GM19239 (cell line): ENCODE measurements at places on chromosomes 4 and X.

GRCh38 chrX:140502491-140503237 lies 2.2 kb downstream of the SOX3 start:
- no peak for DNase-seq

DNA sequence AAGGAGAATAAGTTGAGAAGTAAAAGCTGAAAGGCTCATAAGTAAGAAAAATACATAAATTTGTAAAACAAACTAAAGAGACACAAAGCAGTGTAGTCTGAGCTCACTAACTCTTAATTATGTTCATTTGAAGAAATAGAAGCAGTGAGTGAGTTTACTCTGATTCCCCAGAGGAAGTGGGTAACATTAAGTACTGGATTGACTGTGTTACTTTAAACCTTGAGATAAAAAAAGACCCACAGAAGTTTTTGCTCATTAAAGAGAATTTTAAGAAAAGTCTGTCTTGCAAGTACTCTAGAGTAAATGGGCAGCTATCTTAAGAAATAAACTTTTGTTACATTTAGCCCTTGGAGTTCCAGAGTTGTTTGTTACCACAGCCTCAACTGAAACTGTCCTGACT lies 2466.9 kb downstream of the PCDH7 start:
- DNase-seq = no peak

DNA sequence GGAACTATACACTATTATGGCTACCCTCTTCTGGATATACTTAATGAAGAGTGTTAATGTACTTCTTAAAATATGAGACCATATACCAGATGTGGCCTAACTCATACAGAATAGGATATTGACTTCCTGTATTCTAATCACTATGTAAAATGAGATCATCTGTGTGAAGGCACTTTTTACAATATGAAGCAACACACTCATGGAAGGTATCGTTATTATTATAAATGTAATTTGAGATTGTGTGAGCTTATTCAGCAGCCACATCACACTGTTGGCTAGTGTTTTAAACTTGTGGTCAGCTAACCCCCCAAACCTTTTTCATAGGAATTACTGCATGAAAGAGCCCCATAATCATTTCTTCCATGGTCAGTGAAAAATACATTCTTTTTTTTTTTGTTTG lies 281.8 kb upstream of the TEX13A start:
- DNase-seq = no peak

DNA sequence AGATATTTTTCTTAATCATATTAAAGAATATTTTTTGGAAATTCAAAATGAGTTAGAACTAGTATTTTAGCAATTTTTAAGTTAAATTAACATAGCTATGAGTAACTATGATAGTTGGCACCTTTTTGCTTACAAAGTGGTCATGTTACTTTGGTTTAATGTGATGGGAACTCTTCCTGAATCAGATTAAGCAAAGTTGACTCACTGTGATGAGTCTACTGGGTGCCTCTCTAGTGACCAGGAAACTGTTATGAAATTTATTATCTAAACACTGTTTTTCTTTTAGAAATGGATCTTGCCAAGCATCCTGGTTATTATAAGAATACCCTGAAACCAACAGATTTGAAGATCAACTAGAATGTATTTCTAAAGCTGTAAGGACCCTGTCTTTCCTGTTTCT lies 985.8 kb downstream of the TRAM1L1 start:
- no peak for DNase-seq

- no peak for DNase-seq
Measured at GRCh38 chr4:67535280-67535840, 9.9 kb downstream of the CENPC start.
